Left lung (tissue), 14 donors: ENCODE measurements at places on chromosomes 12 and 14. TPM values are rescaled to one million over a fixed set of nuclear protein-coding genes. Genes with fewer than 3 reads are reported as not detected.

Gene ALDH1L2
- 4.0 TPM for polyA plus RNA-seq

Gene CD4
- 93.5 TPM for polyA plus RNA-seq

Gene KRT6B
- not detected for polyA plus RNA-seq

Gene JPH4
- 0.84 TPM for polyA plus RNA-seq

Gene KLRG1
- 1.8 TPM for polyA plus RNA-seq

Gene CD163
- 15.5 TPM for polyA plus RNA-seq

Gene VWF
- polyA plus RNA-seq, result 126 TPM

Gene PTCSC3
- polyA plus RNA-seq, result 2.6 TPM

Gene TGM1
- 3.2 TPM for polyA plus RNA-seq

Gene TBX3
- polyA plus RNA-seq, result 107 TPM

- H3K27me3 ChIP-seq, result no peaks in the 10 kb centered on the region
- no peaks in the 10 kb centered on the region for H3K36me3 ChIP-seq
- H3K4me1 ChIP-seq, result peaks cover 12% of the 10 kb centered on the region
- H3K4me3 ChIP-seq, result no peak overlapping the region
- DNase-seq, result no peak
Observed at GRCh38 chr12:69688021-69688420, 11.1 kb downstream of the BEST3 start.

DNA sequence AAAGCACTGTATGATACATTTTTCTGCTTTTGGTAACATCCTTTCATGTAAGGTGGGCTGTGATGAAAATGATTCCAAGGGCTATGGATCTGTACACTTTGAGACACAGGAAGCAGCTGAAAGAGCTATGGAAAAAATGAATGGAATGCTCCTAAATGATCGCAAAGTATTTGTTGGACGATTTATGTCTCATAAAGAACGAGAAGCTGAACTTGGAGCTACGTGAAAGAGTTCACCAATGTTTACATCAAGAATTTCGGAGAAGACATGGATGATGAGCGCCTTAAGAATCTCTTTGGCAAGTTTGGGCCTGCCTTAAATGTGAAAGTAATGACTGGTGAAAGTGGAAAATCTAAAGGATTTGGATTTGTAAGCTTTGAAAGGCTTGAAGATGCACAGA lies 22.1 kb upstream of the SRGAP1 start:
- no peaks in the 10 kb centered on the region for H3K36me3 ChIP-seq
- no peak overlapping the region for H3K27ac ChIP-seq
- H3K4me3 ChIP-seq, result peak overlapping the region; percentile 28
- H3K4me1 ChIP-seq, result no peaks in the 10 kb centered on the region
- DNase-seq, result no peak

DNA sequence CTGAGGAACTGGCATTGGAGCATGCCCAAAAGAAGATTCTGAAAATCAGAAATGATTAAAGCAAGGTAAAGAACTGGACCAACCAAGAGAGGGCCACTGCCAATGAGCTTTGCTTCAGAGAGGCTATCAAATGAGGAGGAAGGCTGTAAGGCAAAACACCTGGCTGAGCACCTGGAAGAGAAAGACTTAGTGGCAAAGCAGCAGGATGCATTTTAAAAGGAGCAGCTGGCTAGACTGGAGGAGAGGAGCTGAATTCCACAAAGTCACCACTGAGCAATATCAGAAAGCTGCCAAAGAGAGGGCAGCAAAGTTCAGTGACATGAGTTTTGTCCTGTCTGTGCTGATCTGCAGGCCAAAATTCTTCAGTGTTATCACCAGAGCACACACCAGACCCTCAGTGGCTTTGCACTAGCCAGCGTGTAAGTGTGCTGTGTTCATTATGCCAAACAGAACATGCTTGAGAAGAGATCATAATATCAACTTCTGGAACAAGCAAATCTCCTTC lies 338.7 kb downstream of the TRHDE start:
- H3K27ac ChIP-seq, result no peak overlapping the region
- no peaks in the 10 kb centered on the region for H3K4me1 ChIP-seq
- no peaks in the 10 kb centered on the region for H3K27me3 ChIP-seq
- H3K36me3 ChIP-seq, result no peaks in the 10 kb centered on the region

GRCh38 chr12:124833693-124834122 lies 30.0 kb downstream of the SCARB1 start:
- no peak overlapping the region for H3K4me3 ChIP-seq
- no peaks in the 10 kb centered on the region for H3K36me3 ChIP-seq
- H3K27ac ChIP-seq, result peak overlapping the region; percentile 21
- DNase-seq, result no peak

DNA sequence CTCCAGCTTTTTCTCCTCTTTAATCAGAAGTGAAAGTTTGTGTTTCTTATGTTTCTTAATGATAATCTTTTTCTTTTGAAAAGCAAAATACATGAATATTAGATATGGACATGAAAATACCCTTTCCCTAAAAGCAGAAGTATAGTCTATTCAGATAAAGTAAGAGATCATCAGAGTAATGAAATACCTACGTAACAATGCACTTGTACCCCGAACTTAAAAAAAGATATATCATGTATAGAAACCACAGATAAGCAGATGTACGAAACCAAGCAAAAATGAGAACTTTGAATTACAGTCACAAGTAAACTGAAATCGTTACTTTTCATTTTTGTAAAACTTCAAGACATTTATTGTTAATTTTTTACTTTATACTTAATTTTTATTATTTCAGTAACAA lies 1.5 kb upstream of the GPR65 start:
- peak overlapping the region; percentile 82 for H3K27ac ChIP-seq
- H3K4me3 ChIP-seq, result no peak overlapping the region
- H3K36me3 ChIP-seq, result no peaks in the 10 kb centered on the region
- no peak for DNase-seq

- H3K36me3 ChIP-seq, result no peaks in the 10 kb centered on the region
- H3K4me1 ChIP-seq, result peaks cover 4% of the 10 kb centered on the region
- no peaks in the 10 kb centered on the region for H3K27me3 ChIP-seq
- H3K4me3 ChIP-seq, result no peak overlapping the region
Observed at GRCh38 chr14:104051092-104051813, 34.2 kb upstream of the ASPG start.

DNA sequence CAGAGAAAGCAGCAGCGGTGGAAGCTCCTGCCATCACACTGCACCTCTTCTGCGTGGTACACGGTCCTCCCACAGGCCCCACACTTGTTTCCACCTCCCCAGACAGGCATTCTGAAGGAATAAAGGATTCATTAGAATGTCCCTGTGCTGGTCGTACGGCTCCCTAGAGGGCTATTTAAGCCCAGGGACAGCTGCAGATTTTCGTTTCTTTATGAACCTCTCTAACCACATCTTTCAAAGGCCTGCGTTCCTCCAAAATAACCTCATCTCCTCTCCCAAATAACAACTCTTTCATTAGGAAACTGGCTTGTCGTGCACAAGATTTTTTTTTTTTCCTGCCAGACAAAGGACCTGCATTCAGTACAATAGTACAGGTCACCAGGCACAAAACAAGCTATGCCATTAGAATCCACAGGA lies 12.7 kb downstream of the CSRP2 start:
- DNase-seq, result no peak
- H3K27me3 ChIP-seq, result no peaks in the 10 kb centered on the region
- H3K4me3 ChIP-seq, result no peak overlapping the region
- H3K27ac ChIP-seq, result no peak overlapping the region

DNA sequence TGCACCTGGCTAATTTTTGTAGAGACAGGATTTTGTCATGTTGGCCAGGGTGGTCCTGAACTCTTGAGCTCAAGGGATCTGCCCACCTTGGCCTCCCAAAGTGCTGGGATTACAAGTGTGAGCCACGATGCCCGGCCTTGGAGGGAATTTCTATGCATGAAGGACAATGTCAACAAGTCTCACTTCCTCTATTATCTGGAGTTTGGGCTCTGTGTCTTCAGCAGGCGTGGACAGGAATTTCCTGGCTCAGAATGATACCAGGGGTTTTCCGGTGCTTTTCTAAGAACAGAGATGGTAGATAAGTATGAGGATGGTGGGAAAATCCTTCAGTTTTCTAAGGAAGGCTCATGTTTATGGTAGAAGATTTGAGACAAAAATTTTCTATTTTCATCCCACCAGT lies 75.0 kb upstream of the CCDC60 start:
- H3K4me3 ChIP-seq, result no peak overlapping the region
- no peak for DNase-seq

DNA sequence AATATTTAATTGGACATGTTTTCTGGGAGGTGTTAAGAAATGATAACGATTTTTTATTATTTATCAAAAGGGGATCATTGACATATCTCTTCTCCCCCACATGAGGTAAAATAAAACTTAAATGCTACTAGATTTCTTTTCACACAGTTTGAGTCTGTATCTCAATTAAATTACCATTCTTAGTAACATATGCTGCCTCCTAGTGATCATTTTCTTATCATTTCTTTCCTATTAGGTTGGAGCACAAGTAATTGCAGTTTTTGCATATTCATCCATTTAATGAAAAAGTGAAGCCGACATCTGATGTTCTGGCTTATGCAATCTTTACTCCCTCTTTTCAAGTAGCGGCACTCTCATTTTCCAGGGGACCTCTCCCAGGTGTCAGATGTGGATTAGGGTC lies 24.9 kb downstream of the PUS7L start:
- peaks cover 67% of the 10 kb centered on the region for H3K36me3 ChIP-seq
- H3K27ac ChIP-seq, result no peak overlapping the region
- DNase-seq, result no peak

DNA sequence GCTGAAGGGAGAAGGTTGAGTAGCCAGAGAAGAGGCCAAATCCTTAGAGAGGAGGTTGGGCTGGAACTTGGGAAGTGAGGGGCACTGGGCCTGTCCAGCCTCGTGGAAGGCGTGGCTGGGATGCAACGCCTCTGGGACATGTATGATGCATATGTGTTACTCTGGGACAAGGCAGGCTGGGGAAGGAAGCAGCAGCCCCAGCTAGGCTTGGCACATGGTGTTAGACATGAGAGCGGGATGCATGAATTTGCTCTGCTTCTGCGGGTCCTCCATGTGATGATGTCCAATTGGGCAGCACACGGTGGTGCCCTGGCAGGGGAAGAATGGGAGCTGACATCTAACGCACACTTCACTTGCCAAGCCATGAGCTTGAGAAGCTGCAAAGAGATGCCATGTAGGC lies 21.3 kb downstream of the PLEKHH1 start:
- H3K4me3 ChIP-seq, result no peak overlapping the region
- H3K27me3 ChIP-seq, result no peaks in the 10 kb centered on the region
- H3K27ac ChIP-seq, result no peak overlapping the region

DNA sequence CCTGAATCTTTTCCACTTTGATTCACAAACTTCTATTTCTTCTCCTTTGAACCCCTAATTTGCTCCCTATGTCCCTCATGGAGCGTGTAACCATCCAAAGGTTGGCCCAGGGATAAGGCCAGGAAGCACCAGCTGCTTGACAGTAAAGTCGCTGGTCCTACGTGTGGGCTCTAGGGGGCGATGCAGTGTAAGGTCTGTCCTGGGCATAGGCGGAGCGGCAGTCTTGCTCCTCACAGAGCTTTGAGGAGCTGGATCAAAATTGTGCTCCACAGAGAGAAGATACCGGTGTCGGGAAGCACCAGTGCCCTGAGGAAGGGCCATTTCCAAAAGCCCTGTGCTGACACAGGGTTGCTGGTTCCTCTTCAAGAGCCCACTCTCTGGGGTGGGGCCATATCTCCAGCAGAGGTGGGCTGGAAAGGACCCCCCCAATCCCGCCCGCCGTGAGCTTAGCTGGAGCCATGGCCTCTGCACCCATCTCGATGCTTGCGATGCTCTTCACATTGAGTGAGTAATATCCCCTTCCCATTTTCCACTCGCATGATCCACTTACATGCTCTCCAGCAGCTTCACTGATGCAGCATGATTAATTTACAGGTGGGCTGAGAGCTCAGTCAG lies 49.9 kb upstream of the OR4E1 start:
- no peak overlapping the region for H3K4me3 ChIP-seq
- H3K4me1 ChIP-seq, result no peaks in the 10 kb centered on the region
- H3K36me3 ChIP-seq, result no peaks in the 10 kb centered on the region
- H3K27me3 ChIP-seq, result peaks cover 9% of the 10 kb centered on the region

DNA sequence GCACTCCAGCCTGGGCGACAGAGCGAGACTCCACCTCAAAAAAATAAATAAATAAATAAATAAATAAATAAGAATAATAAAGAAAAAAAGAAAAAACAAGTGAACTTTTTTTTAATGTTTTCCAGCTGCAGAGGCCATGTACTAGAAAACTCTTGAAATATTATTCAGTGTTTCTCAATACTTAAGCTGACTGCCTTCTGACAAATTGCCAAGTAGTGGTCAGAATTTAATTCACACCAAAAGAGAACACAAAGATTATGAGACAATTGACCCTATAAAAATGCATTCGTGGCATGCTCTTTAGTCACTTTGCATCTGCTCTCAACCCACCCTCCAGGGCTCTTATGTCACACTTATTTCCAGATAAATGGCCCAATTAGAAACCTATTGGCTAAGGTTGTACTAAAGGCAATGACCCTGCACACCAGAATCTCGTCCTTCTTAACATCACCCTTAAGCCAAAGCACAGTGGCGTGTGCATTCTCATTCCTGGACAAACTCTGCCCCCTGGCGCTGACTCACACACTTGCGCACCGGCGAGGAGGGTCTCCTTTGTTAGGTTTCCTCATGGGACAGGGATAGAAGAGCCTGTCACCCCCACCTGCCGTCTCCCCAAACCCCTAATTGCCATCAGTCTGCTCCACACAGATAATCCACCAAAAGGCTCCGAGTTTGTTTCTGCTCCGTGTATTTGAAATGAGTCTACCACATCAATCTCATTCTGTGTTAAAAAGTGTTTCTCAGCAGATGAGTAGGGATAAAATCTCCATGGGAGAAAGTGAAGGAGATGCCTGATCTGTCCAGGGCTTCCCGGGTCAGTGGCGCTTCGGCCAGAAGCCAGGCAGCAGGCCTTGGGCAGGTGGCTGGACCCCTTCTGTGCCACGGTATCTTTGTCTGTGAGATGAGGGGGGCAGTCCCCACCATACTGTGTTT lies 73.1 kb upstream of the CEP83 start:
- DNase-seq, result peak; percentile 72
- H3K27ac ChIP-seq, result no peak overlapping the region
- H3K4me1 ChIP-seq, result no peaks in the 10 kb centered on the region
- no peak overlapping the region for H3K4me3 ChIP-seq
- no peaks in the 10 kb centered on the region for H3K27me3 ChIP-seq
